ENCODE measurements at places on chromosomes 5 and 9.

DNA sequence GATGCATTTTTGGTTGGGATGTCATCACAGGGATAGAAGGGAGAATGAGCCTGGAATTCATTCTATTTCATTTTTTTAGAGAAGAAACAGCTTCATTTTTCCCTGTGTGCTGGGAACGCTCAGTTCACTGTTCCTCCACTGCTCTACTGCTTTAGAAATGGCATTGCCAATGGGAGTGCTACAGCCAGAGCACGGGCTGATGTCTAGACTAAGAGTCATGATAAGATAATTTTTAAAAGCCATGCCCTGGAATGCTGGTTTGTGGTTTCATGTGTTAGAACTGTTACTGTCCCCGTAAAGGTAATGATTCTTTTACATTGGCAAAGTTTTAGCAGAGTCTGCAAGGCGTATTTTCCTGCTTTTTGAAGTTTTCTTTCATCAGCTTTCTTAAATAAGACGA, 119.6 kb downstream of the SEMA6A start:
- no peak for DNase-seq

DNA sequence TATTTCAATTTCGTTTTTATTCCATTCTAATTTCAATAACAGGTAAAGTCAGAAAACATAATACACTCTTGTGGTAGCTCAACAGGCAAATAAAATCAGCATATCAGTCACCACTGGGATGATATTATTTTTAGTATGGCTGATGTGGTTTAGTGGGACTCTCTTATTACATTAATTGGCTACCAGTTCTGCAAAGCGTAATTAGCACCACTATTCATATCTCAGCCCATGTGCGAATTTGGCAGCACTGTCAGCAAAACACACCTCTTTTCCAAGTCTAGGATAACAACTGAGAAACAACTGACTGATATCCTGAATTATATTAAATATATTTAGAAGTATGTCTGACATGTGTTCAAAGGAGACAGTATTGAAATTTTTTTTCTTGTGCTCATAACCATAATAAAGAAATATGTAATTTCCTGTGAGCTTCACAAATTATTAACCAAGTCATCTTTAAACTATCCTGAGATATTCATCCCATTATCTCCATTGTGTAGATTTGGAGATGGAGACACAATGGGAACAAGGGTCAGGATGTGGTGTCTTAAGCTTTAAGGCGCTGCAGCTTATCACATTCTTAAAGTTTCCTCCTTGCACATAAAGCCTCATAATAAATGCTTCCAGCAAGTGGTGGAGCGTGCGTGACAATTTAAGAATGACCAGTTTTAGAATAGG, 212.4 kb downstream of the TLE1 start:
- no peak for DNase-seq

DNA sequence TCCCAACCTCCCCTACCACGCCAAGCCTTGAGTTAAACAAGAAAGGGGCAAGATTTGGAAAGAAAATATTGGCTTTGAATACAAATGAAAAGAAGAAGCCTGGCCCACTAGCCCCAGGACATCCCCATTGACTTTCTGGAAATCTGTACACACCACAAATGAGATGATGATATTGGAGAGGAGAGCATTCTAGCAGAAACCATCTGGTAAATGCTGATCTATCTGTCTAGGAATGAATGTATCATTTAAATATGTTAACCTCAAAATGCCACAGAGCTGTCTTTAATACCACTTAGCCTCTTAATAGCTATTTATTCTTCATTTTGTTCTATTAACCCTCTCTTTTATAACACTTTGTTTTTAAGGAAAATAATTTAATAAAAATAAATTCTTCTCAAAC, 270.2 kb upstream of the PDE4D start:
- no peak for DNase-seq

DNA sequence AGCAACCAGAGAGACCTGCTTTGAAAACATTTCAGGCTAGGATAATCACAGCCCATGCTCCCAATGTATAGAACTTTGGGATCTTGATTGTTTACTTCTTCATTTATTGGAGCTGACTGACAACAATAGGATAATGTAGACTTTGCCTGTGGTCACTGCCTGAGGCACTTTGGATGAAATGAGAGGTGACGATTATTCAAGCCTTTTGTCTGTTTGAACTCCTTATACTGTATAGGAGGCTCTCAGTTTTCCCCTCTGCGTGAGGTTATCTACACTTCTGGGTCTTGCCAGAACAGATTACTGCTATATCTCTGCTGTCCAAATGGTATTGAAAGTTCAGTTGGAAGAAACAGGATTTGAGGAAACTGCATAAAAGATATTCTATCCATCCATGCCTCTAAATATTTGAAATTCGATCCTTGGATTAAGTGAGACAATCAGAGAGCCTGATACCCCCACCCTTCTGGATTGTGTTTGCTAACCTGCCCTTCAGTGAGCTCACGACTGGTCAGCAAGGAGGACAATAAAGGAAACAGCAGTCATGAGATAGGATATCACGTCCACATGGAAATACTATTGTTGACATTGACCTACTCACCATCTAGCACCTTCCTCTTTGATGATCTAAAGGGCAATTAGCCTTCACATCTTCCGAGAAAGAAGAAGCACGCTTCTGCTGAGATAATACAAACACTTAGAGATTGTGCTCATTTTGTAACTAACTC, 98.1 kb downstream of the DOCK8 start:
- DNase-seq, result no peak

DNA sequence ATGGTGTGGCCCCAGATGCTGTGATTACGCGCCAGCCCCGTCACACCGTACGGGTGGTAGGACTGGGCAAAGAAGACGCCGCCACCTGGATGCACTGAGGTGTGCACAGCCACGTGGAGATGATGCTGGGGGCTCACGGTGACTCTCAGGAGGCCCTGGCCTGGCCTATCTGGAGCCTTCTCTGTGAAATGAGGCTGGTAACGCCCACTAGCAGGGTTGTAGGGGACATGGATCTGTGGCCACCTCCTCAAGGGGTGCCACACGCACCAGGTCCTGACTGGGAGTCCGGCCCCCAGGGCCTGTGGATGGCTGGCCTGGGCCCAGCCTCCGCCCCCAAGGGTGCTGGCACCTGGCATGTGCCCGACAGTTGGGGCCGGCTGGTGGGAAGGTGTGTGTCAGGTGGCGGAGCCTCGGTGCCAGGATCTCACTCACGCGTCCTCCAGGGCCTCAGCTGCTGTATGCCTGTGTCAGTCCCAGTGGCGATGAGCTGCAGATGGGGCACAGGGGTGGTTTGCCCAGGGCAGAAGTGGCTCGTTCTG, 32.4 kb downstream of the NEK6 start:
- no peak for DNase-seq

GRCh38 chr5:66113160-66113559, 30.9 kb upstream of the SREK1 start:
- DNase-seq, result no peak

- no peak for DNase-seq
Measured at GRCh38 chr5:13317654-13318053, 626.8 kb downstream of the DNAH5 start.

DNA sequence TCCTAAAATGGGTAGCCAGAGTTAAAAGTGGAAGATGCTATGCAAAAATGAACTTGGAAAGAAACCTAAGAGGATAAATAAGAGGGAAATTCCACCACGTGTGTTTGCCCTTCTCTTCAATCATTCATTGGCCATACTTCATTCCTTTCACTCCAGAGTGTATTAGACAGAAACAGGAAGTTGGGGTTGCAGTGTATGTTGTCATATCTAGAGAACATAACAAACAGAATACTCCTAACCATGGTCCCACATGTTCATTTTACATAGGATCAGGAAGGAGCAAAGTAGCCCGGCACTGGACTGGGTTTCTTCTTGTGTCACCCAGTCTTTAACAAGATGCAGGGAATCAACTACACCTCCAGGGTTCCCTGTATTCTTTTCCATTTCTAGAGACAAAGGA, 7.6 kb upstream of the GPBP1 start:
- DNase-seq, result no peak

GRCh38 chr5:110752953-110753352, 14.1 kb downstream of the SLC25A46 start:
- DNase-seq, result no peak

- no peak for DNase-seq
Measured at GRCh38 chr9:131708226-131709002, 31.5 kb downstream of the RAPGEF1 start.

GRCh38 chr9:16484744-16485143, 385.7 kb downstream of the BNC2 start:
- no peak for DNase-seq

DNA sequence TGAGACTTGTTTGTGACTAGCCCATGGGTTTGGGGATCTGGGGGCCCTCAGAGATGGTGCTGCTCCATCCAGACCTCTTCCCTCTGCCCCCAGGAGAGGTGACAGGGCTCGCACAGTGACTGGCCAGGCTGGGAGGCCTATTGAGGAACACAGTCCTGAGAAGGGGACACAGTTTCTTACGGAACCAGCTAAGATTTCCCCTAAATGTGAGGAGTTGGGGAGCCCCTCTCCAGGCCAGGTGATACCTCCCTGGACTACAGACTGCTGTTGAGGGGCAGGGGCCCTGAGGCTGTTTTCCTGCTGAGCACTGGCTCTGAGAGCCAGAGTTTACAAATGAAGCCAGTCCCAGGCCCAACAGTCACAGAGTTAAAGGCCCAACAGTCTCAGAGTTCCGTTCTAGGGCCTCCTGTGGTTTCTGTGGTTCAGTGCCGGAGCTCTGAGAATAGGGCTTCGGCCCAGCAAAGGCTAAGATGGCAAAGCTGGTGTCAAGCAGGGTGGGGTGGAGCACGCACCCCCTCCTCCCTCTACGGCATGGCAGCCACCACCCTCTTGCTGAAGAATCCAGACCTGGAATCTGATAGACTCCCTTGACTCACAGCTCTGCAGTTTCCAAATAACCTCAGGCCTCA, 1.1 kb upstream of the SEMA4D start:
- DNase-seq, result no peak

- DNase-seq, result no peak
Measured at GRCh38 chr5:93395010-93395409, 186.0 kb downstream of the NR2F1-AS1 start.

- DNase-seq, result no peak
Measured at GRCh38 chr5:39998518-39998917, 573.7 kb upstream of the DAB2 start.

- no peak for DNase-seq
Measured at GRCh38 chr9:22537721-22538120, 91.1 kb downstream of the DMRTA1 start.

GRCh38 chr5:130974021-130974683, 190.9 kb downstream of the HINT1 start:
- no peak for DNase-seq

DNA sequence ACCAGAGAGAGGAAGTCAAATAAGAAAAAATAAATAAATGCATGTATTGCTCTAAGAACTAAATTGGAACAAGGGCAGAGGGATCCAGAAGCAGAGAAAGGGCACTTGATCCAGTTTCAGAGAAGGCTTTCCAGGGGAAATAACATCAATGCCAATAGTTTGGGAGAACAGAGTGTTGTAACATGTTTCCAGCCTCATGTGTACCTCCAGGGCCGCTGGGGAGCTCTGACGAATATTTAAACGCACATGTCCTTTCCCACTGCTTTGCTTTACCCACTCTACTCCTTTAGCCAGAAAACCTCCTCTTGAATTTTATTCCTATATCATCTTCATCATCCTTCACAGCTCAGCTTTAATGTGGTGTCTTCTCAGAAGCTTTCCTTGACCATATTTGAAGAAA, 233.7 kb downstream of the ENC1 start:
- DNase-seq, result no peak

Measured in right hindlimb (tissue), 1 donor.